ENCODE measurements at places on chromosomes 3 and 15. TPM values are rescaled to one million over a fixed set of nuclear protein-coding genes. Genes with fewer than 3 reads are reported as not detected.

TRPC1 gene
- total RNA-seq = 0.73 TPM

CLEC3B gene
- 0.29 TPM for total RNA-seq

CTXN2 gene
- not detected for total RNA-seq

PTH1R gene
- not detected for total RNA-seq

IL20RB gene
- total RNA-seq = 1.6 TPM

PATL2 gene
- total RNA-seq = 29.6 TPM

MORC1 gene
- not detected for total RNA-seq

FOXL2NB gene
- total RNA-seq = not detected

ZNF80 gene
- 0.89 TPM for total RNA-seq

SLC12A8 gene
- total RNA-seq = 0.50 TPM

HEG1 gene
- 58.6 TPM for total RNA-seq

LRRN1 gene
- 1.7 TPM for total RNA-seq

Measured in activated CD8-positive, alpha-beta T cell treated with anti-CD3 and anti-CD28 coated beads, Interleukin-2, amount 10 ng/mL, durations not matched to agents 7 days and 5 days (primary cell).